ENCODE measurements at places on chromosomes 16 and 17. TPM values are rescaled to one million over a fixed set of nuclear protein-coding genes. Genes with fewer than 3 reads are reported as not detected.

Gene TBX4
- total RNA-seq: not detected

Gene CYB5B
- 74.2 TPM for total RNA-seq

Gene GRIN2A
- total RNA-seq: not detected

Gene SRL
- not detected for total RNA-seq

Gene FNDC8
- not detected for total RNA-seq

Gene CACNA1G
- total RNA-seq: 0.11 TPM

Gene DLX3
- total RNA-seq: not detected

Gene ST6GALNAC1
- total RNA-seq: not detected

DNA sequence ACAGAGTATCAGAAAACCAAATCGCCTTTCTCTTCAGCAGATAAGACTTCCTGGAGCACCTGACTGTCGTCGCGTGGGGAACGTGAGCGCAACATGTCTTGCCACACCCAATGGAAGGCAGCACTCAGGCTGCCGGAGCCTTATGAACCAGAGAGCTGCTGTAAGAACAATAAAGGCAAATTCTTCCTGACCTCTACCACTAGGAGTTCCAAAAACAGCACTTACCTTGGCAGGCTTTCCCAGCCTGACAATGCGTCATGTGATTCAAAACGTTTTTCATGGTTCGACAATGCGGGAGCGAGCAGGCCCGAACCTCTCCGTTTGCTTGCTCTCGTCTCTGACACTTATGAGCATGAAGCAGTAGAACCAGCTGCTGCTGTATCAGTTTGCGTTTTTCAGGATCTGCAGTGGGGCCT is 75.8 kb upstream of the TRAP1 start:
- H3K4me3 ChIP-seq: no peak overlapping the region
- H3K27me3 ChIP-seq: no peaks in the 10 kb centered on the region
- no peak overlapping the region for H3K27ac ChIP-seq

DNA sequence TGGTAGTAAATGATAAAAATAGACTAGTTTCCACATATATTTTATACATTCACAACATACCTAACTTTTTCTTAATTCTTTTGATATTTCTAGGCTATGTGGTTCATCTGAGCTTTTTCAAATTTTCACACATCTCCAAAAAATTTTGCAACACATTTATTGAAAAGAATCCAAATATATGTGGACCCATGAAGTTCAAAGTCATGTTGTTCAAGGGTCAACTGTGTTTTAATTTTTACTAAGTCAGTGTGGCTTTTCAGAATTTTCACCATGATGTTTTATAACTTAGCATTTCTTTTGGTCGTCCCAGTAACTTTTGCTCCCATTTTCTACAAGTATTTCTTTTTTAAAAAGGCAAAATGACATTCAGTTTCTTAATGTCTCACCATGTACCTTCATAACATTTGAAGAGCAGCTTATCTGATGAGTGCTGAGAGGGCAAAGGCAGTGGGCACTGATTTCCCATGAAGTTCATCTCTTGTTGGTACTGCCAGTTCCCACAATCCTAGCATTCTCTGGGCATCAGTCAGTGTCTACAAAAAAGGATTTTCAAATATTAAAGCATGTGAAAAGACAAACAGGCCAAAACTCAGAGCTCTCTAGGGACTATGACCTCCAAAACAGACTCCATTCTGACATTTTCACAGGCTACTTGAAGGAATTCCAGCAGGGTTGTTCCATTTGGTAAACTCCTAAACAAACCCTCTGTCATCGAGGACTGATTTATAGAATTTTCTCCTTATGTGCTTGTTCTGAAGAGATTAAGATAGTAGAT is 80.3 kb downstream of the MRTFB start:
- H3K4me1 ChIP-seq: peaks cover 47% of the 10 kb centered on the region
- no peaks in the 10 kb centered on the region for H3K27me3 ChIP-seq
- peak overlapping the region; percentile 81 for H3K27ac ChIP-seq
- H3K4me3 ChIP-seq: no peak overlapping the region

DNA sequence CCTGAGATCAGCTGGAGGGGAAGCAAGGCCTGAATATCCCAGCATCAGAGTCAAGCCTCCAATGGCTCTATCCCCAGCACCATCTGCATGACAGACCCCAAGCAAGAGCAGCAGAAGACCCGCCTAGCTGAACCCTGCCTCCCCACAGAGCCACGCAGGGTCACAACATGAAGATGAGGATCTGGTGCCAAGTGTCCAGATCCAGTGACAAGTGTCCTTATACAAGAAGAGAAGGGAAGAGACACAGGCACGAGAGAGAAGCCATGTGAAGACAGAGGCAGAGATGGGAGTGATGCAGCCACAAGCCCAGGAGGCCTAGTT is 28.9 kb downstream of the TNFRSF13B start:
- peaks cover 15% of the 10 kb centered on the region for H3K27me3 ChIP-seq
- DNase-seq: peak; percentile 62
- peaks cover 5% of the 10 kb centered on the region for H3K4me1 ChIP-seq
- H3K27ac ChIP-seq: no peak overlapping the region

- H3K4me1 ChIP-seq: peaks cover 37% of the 10 kb centered on the region
- no peak for DNase-seq
- H3K4me3 ChIP-seq: no peak overlapping the region
- no peaks in the 10 kb centered on the region for H3K27me3 ChIP-seq
- H3K36me3 ChIP-seq: no peaks in the 10 kb centered on the region
- no peak overlapping the region for H3K27ac ChIP-seq
Observed at GRCh38 chr16:65181071-65181561, 59.3 kb upstream of the CDH11 start.

- H3K36me3 ChIP-seq: peaks cover 3% of the 10 kb centered on the region
- H3K4me1 ChIP-seq: peaks cover 5% of the 10 kb centered on the region
- peak overlapping the region; percentile 45 for H3K27ac ChIP-seq
- H3K4me3 ChIP-seq: no peak overlapping the region
- no peak for DNase-seq
Observed at GRCh38 chr16:69283851-69284250, 27.3 kb upstream of the VPS4A start.

DNA sequence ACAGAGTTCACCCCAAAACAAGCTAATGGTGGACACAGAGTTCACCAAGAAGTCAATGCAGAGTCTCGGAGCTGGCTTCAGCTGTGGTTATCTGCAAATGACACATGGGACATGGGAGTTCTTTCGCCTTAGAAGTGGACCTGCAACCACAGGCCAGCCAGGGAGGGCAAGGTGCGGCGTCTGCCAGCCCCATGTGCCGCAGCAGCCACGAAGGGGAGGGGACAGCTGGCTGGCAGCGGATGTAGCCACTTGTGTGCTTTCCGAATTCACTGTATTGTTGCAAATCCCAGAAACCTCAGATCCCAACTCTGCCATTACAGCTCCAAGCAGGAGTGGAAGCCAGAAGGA is 24.8 kb downstream of the LMF1 start:
- peaks cover 34% of the 10 kb centered on the region for H3K36me3 ChIP-seq
- H3K4me1 ChIP-seq: peaks cover 6% of the 10 kb centered on the region
- H3K4me3 ChIP-seq: no peak overlapping the region
- H3K27ac ChIP-seq: no peak overlapping the region

DNA sequence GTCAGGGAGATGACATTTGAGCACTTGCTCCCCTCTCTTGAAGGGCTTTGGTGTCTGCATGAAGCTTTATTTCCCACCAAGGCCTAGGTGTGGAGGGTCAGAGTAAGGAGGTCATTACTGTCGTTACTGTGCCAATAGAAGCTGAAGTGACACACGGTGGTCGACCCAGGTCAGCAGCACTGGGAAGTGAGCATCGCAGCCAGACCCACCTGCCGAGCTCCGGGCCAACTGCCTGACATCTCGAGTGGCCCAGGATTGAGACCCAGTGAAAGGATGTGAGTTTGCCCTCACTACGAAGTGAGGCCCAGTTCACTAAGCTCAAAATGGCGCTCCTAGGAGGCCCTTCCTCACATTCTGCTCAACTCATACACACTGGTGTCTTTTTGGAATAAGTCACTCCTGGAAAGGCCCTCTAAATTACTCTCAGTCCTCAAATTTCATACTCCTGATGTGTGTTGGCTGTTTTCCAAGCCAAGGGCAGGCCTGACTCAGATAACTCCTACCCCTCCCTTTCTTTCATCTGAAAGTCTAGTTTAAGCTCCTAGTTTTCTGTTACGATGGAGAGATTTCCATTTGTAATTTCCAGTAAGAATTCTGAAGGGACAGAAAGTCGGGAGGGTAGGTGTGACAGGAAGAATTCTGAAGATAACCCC is 200.4 kb downstream of the LGALS9B start:
- no peaks in the 10 kb centered on the region for H3K27me3 ChIP-seq
- H3K27ac ChIP-seq: no peak overlapping the region
- DNase-seq: peak; percentile 51
- no peak overlapping the region for H3K4me3 ChIP-seq
- H3K4me1 ChIP-seq: peaks cover 27% of the 10 kb centered on the region
- no peaks in the 10 kb centered on the region for H3K36me3 ChIP-seq

DNA sequence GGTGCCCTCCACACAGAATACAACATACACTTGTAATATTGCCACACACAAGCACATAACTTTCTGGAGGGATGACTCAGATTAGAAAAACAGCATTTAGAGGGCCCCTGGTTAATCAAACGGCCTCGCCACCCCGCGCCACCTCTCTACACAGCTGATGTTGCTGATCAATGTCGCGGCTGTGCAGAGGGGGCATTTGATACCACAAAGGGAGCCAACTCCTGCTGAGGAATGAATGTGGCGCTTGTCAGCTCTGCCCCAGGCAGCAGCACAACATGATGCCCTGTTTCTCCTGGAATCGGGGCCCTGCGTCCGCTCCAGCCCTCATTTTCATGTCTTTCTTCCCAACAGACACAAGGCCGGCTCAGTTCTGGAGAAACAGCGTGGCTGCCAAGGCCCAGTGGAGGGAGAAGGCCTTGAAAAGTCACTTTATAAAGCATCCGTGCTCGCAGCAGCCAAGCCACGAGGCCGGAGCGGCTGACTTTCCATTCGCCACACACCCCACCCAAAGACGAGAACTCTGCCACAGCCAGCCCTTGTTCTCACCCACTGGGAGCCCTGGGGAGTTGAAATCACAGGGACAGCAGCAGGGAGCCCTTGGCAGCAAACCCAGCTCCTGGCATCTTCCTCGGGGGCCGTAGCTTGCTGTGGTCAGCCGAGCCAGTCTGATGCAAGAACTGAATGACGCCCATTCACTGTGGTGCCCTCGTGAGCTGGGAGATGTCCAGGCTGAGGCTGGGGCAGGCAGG is 65.6 kb downstream of the XYLT1 start:
- H3K4me1 ChIP-seq: peaks cover 34% of the 10 kb centered on the region
- no peaks in the 10 kb centered on the region for H3K36me3 ChIP-seq
- peak overlapping the region; percentile 98 for H3K27ac ChIP-seq

DNA sequence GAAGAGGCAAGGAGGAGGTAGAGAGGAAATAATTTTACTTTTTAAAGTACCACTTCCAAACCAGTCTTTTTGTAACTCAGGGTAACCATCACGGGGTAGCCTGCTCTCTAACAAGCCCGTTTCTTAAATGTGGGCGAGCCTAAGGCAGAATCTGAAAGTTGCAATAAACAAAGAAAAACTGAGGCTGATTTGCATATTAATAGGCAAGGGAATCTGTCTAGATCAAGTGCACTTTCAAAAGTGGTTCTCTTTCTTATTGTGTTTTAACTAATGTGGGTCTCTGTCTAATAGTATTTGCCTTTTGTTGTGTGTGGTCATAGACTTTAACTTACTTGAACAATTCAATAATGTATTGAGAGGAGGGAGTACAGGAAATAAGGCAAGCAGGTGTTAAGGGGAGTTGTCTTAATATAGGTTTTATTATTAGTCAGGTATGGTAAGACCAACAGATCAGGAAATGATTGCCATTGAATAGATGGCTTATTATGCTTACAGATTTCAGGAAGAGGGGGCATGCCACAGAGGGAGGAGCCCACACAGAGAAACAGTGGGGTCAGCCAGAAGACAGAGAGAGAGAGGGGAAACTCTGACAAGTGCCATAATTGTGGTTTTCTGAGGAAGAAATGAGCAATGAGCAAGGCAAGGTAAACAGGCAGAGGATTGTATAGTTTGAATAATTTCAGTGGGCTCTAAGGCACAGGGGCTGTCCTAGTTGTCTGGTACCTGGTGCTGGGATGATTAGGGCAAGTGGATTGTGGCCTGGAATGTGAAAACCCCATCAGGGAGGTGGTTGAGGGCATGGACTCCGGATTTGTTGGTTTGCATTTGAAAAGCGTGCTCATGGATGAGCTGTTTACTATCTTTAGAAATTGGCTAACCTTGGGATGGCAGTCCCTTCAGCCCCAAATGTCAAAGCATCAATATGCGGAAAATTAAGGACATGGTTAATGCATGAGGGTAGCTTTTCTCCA is 237.2 kb downstream of the TOX3 start:
- DNase-seq: no peak
- H3K4me3 ChIP-seq: no peak overlapping the region
- H3K27ac ChIP-seq: no peak overlapping the region
- peaks cover 3% of the 10 kb centered on the region for H3K27me3 ChIP-seq
- H3K36me3 ChIP-seq: no peaks in the 10 kb centered on the region
- H3K4me1 ChIP-seq: no peaks in the 10 kb centered on the region

- H3K27ac ChIP-seq: no peak overlapping the region
- peaks cover 13% of the 10 kb centered on the region for H3K36me3 ChIP-seq
- H3K27me3 ChIP-seq: no peaks in the 10 kb centered on the region
- no peak overlapping the region for H3K4me3 ChIP-seq
- no peak for DNase-seq
- peaks cover 27% of the 10 kb centered on the region for H3K4me1 ChIP-seq
Observed at GRCh38 chr17:75267153-75267410, 3.9 kb downstream of the MIF4GD start.

DNA sequence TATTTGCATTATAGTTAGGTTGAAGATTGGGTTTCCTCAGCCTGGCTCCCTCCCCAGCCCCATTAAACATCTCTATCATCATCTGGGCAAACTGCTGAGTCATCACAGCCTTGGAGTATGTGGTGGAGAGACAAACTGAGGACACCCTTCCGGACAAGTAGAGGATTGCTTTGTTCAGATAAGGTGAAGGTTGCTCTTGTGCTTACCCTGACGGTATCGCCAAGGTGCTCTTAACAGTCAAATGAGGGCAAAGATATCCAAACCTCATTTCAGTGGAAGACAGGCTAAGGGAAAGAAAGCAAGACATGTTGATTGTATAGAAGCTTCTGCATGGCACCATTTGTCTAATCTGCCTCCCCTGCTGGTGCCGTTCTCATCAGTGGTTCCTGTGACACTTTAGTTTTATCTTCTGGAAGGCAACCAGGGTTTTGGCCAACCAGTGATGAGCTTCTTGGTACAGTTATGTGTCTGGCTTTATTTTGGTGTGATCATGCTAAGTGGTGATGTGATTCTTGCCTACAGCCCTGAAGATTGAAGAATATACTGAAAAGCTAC is 56.9 kb upstream of the LGALS9 start:
- no peak for DNase-seq
- no peaks in the 10 kb centered on the region for H3K27me3 ChIP-seq
- peaks cover 73% of the 10 kb centered on the region for H3K4me1 ChIP-seq
- peak overlapping the region; percentile 43 for H3K27ac ChIP-seq
- H3K36me3 ChIP-seq: no peaks in the 10 kb centered on the region
- no peak overlapping the region for H3K4me3 ChIP-seq

GRCh38 chr17:72056727-72057290 is 64.0 kb upstream of the SOX9 start:
- H3K36me3 ChIP-seq: no peaks in the 10 kb centered on the region
- no peaks in the 10 kb centered on the region for H3K4me1 ChIP-seq
- H3K27ac ChIP-seq: no peak overlapping the region
- DNase-seq: no peak
- peaks cover 36% of the 10 kb centered on the region for H3K27me3 ChIP-seq

- peaks cover 64% of the 10 kb centered on the region for H3K4me1 ChIP-seq
- peak overlapping the region; percentile 84 for H3K27ac ChIP-seq
- peak overlapping the region; percentile 70 for H3K4me3 ChIP-seq
- H3K36me3 ChIP-seq: peaks cover 21% of the 10 kb centered on the region
- DNase-seq: no peak
Observed at GRCh38 chr17:57985675-57985974, 2.4 kb downstream of the VEZF1 start.

GRCh38 chr16:50539822-50540710 is 8.1 kb upstream of the NKD1 start:
- no peaks in the 10 kb centered on the region for H3K36me3 ChIP-seq
- H3K4me1 ChIP-seq: no peaks in the 10 kb centered on the region
- no peak overlapping the region for H3K4me3 ChIP-seq
- peaks cover 69% of the 10 kb centered on the region for H3K27me3 ChIP-seq
- H3K27ac ChIP-seq: no peak overlapping the region
